GM04503 (cell line): ENCODE measurements at places on chromosomes 5 and 9.
A peak's percentile ranks its signal among the peaks of the same experiment; 100 is the strongest.

- no peak for DNase-seq
Observed at GRCh38 chr9:124013309-124014210, 2.0 kb downstream of the LHX2 start.

DNA sequence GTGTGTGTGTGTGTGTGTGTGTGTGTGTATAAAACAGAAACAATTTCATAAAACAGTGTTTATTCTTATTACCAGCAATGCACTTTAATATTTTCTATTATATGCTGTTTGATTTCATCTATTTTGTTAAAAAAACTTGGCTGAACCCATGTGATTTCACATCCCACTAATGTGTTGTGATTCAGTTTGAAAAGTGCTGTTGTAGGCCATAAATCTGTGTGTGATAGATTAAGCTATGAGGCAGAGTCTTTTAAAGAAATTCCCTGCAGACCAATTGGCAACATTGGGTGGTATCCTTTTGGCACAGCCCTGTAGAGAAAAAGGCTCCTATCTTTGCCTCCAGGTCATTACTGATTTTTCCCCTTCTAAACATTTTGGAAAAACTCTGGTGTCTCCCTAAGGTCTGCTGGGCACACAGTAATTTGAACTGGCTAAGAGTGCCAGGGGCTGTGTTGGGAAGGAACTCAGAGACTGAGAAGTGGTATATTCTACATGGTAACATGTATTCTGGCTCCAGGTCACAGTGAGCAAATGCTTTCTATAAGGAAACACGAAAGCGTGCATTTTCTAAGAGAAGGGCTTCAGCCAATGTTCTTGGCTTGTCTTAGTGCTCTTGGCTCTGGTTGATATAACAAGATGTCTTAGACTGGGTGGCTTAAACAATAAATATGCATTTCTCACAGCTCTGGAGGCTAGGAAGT, 4.5 kb downstream of the CAMK4 start:
- no peak for DNase-seq

- peak; percentile 64 for DNase-seq
Observed at GRCh38 chr9:124264823-124265233, 7.1 kb downstream of the NEK6 start.

- DNase-seq = no peak
Observed at GRCh38 chr9:88682431-88682831, 147.5 kb downstream of the NXNL2 start.

DNA sequence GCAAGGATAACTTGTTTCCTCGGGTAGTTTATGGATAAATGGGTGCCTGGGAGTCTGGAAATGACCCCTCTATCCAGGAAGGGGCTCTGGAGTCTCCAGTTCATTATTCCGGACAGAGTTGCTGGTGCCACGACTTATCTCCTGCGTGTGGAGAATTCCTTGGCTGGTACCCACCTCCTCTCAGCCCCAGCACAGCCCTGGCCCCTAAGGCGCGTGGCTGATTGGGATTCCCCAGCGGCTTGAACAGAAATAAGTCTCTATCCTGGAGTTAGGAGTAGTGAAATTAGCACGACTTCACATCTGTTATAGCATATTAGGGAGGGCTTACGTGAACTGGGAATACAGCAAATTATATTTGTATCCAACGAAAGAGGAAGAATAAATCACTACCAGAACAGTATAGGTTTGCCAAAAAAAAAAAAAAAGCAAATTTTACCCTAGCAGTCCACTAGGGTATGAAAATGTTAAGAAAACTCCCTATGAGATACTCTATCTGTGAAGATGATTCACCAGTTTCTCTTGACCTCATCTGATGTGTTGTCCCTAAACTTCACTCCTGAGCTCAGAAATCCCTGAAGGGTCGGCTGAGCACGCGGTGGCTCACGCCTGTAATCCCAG, 172.5 kb upstream of the OTULINL start:
- DNase-seq = no peak

DNA sequence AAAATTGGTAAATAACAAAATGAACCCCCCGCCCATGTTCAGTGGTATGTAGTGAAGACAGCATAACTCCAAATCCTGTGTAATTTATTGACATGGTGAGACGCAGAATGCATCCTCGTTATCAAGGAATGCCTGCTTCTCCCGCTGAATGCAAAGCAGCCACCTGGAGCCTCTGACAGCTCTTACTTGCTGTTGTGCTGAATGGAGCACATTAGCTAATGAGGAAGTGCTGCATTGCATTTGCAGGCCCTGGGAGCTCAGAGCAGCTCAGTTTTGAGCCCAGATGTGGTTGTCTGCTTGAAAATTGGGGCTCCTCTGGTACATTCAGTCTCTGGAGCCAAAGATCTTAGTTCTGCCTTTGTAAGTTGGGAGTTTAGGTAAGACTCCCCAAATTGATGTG, 28.9 kb downstream of the PLAC8L1 start:
- no peak for DNase-seq

- peak; percentile 3 for DNase-seq
Observed at GRCh38 chr5:125607018-125607417, 816.2 kb upstream of the GRAMD2B start.
